ENCODE measurements at places on chromosomes 16 and 17.

DNA sequence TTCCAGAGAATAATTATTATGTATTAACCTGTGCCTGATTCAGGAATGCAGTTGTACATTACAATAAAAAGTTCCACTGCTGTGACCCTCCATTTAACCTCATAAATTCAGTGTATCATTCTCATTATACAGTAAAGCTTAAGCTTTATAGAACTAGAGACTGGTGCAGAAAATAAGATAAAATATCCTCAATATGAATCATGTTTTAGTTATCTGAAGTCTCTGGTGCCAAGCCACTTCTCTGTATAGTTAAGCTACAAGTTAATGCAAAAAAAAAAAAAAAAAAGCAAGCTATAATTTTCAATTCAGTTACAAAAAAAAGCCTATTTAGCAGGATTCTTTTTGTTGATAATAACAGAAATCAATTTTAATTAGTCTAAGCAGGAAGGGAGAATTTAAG lies 22.4 kb upstream of the SMIM36 start:
- DNase-seq, result no peak

DNA sequence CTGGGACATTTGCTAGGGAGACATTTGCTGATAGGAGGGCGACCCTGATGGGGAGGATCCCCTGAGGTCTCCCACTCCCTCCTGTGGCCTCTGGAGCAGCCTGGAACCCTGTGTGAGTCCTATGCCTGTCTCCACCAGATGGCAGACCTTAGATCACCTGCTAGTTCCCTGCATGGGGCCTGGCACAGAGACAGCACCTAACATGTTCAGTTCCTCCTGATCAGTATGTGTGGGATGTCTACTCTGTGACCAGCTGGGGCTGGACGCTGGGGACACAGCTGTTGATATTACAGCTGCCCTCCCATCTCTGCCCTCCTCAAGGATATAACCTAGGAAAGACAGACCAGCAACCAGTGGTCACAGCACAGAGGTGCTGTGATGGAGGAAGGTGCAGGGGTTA lies 1.1 kb upstream of the ADCY7 start:
- DNase-seq, result no peak

DNA sequence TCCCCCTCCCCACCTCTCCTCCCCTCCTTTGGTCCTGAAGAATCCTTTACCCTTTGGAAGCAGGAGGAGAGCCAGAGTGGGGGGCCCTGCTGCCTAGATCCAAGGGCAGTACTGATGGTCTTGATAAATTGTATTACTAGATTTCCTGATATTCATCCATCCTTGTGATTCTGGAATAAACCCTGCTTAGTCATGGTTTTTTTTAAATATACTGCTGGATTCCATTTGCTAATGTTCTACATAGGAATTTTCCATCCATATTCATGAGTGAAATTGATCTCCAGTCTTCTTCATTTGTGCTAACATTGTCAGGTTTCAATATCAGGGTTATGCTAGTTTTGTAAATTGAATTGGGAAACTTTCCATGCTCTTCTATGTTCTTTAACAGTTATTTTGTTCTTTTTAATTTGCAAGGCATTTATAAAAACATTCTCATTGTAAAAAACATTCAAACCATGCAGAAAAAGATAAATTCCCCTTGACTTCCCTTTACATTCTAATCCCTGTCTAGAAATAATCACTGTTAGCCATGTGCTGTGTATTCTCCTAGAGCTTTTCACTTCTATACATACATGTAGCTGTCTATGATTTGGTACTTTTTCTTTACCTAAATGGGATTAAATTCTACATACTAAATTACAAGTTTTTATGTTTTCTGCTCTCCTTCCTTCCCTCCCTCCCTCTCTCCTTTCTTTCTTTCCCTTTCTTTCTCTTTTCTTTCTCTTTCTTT lies 56.7 kb downstream of the CCDC42 start:
- no peak for DNase-seq

GRCh38 chr17:77882481-77883212 lies 75.9 kb upstream of the TNRC6C start:
- DNase-seq, result peak; percentile 85

DNA sequence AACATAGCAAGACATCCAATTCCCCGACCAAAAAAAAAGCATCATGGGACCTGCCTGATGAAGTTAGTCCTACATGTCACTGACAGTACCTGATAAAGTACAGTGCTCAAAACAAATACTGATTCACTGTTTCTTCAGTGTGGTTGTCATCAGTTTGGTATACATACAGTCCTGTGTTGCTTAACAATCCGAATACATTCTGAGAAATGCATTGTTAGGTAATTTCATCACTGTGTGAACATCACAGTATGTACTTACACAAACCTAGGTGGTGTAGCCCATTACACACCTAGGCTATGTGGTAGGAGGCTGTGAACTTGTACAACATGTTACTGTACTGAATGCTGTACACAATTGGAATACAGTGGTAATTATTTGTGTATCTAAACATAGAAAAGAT lies 19.0 kb upstream of the FA2H start:
- no peak for DNase-seq

- no peak for DNase-seq
These were observed 603.8 kb upstream of the PSMD7 start for GRCh38 chr16:73692861-73693260.

DNA sequence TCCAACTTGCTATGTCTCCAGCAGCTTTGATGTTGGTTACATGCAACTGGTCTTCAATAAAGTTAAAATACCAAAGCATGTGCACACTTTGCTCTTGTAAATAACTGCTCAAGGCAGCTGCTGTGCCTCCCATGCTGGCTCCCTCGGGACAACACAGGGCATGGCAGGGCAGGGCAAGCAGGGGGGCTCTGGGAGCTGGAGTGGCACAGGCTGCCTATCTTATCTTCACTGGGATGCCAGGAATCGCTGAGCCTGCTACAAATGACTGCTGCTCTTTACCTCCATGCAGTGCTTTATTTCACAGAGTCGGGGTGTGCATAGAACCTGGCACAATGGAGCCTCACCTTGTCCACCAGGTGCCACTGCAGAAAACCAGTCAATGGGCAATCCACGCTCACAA lies 21.8 kb downstream of the PEMT start:
- DNase-seq, result no peak

All from T-helper 9 cell (primary cell).